Esophagus squamous epithelium (tissue), 5 donors: ENCODE measurements at places on chromosomes 4 and X. TPM values are rescaled to one million over a fixed set of nuclear protein-coding genes. Genes with fewer than 3 reads are reported as not detected.

Gene TRMT2B
- total RNA-seq = 21.0 TPM

Gene FRMD7
- total RNA-seq = not detected

Gene SASH3
- 2.5 TPM for total RNA-seq

Gene TRIM61
- not detected for total RNA-seq

DNA sequence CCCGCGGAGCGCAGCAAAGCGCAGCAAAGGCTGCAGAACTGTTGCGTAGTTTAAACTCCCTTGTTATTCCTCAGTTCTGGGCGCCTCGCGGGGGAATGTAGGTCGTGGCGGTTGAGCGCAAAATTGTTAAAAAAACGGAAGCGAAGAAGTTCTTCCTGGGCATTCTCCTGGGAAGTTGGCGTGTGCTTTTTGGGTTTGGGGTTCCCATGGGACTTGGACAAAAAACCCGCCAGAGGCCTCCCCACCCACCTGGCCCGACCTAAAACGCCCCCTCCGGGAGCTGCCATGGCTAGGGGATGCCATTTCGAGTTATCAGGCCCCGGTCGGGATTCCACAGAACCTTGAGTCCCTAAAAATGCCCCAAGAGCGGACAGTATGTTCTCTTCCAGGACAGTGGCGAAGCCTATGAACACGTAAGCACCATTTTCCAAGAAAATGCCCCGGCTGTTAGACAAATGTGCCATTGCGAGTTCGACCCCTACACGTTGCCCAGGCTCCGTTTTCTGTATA lies 8.9 kb downstream of the ZIC3 start:
- no peak for DNase-seq

DNA sequence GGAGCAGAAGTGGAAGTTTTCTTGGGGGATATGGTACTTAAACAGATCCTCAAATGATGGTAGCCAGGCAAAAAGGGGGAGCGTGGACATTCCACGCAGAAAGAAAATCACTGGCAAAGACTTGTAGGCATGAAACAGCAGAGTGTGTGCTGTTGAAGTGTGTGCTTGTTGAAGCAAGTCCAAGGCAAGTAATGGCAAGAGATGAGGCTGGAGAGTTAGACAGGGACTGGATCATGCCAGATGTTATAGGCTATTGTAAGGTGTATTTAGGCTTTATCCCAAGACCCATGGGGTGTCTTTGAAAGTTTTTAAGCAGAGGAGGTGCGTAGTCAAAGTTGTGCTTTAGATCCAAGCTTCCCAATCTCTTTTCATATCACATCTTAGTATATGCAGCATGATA lies 124.5 kb downstream of the MBNL3 start:
- DNase-seq = no peak

- DNase-seq = no peak
These were observed 134.5 kb upstream of the PCDH10 start for GRCh38 chr4:133014473-133015135.

DNA sequence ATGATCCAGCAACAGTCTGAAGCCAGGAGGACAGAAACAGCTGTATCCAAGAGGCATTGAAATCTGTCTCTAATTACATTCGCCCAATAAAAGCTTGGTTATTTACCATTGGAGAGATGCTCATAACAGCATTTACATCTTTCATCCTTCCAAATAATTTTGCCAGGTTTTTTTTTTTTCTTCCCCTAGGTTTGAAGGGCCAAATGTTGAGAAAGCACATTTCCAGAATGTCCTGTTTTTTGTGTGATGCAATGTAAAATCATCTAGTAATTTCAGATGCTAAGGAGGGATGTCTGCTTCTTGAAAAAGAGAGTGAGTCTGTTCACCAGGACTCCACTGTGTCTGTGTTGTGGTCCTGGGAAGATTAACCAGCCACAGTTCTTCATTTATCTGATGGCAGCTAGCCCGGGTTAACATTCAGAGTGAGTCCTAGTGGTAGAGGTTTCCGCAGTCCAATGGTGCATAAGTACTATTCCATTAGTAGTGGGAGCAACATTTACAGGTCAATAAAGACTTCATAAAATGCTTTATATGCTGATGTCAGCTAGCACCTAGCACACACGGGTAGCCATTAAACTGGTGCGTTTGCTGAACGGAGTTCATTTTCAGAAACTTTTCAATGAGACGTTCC lies 406.8 kb downstream of the STIM2 start:
- DNase-seq = no peak

DNA sequence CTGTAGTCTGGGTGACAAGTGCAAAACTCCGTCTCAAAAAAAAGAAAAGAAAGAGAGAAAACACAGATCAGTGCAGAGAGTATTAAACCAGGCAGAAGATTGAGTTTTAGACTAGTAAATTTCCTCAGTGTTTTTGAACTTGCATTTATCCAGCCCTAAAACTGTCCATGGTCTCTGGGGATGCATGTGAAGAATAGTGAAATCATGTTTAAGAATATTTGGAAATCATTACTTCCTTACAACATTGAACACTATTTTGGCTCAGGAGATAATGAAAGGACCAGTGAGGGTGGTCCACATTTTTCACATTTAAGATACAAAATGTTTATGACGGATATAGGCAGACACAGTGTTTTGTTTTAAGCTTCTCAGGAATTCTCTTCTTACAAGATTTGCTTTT lies 195.8 kb upstream of the RASGEF1B start:
- DNase-seq = no peak

GRCh38 chr4:22473268-22473667 lies 42.6 kb downstream of the ADGRA3 start:
- no peak for DNase-seq

DNA sequence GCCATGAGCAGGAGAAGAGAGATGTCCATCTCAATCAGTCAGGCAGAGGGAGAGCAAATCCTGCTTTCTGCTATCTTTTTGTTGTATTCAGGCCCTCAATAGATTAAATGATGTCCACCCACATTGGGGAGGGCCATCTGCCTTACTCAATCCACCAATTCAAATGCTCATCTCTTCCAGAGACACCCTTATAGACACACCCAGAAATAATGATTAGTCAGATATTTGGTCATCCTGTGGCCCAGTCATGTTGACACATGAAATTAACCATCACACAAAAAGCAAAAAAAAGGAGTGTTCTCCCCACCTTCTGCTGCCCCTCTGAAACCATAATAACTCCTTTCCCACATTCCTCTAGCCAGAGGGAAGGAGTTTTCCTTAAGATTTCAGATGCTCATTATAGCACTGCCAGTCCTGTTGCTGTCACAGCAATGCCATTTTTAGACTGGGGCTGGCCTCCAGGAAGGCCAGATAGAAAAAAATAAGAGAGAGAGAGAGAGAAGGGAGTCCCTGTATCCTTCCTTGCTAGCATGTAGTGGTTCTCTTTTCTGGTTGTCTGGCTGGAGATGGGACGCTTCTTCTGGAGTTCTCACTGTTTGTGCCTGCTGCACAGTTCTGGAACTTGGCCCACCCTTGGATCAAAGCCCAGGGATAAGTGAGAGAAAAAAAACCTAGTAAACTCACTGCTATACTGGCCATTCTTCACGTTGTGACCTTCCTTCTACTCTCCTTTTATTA lies 177.7 kb downstream of the RBM46 start:
- no peak for DNase-seq

DNA sequence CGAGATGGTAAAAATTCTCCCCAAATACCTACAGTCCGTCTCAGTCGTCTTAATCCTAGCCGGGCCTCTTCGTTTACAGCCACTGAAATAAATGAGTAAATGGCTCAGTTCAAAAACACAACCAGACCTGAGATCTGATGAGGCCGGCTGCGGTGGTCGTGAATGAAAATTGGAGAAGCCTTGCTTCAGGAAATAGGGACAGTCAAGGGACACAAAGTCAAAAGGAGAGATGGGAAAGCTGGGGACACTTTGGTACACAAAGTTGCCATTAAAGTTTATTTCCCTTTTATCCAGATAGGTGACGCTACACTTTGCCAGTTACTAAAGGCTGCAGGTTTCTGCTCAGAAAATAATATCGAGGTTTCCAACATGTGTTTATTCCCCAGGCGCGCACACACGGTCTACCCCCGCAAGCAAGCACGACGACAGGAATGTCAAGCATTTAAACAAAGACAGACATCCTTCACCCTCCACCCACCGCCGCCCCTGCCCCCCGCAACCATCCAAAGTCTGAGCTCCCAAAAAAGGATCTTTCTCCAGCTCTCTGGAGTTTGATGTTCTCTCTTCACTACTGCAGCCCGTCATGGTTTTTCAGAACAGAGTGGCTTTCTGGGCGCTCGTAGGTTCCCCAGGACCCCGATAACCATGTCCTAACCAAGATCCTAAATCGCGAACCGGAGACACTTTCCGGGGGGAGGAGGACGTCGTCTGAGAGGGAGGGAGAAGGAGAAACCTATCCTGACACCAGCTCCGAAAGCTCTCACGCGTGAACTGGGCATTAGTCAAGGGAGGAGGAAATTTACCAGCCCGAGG lies 1.3 kb upstream of the PCDH7 start:
- no peak for DNase-seq
